AG04450 (cell line): ENCODE measurements at places on chromosomes 3 and 15. TPM values are rescaled to one million over a fixed set of nuclear protein-coding genes. Genes with fewer than 3 reads are reported as not detected.

GRCh38 chr3:8283193-8283592, 218.4 kb upstream of the LMCD1 start:
- no peak for DNase-seq

GRCh38 chr3:72092778-72093177, 307.8 kb upstream of the PROK2 start:
- no peak for DNase-seq

DNA sequence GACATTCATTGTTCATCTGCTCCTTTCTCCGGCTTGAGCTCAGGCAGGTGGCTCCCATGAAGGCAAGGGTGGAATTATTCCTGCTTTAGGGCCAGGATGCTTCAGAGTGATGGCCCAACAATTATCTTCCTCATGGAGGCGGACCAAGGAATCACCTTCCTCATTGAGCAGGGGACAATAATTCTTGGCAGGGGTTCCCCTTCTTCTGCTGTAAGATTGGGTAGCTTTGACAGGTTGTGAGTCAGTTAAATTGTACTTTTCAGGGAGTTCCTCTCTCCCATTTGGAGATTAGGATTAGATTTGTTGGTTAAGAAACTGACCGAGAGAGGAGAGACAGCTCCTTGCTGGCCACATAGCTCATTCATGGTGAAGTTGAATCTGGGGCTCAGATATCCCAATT, 31.4 kb upstream of the CD47 start:
- no peak for DNase-seq

DNA sequence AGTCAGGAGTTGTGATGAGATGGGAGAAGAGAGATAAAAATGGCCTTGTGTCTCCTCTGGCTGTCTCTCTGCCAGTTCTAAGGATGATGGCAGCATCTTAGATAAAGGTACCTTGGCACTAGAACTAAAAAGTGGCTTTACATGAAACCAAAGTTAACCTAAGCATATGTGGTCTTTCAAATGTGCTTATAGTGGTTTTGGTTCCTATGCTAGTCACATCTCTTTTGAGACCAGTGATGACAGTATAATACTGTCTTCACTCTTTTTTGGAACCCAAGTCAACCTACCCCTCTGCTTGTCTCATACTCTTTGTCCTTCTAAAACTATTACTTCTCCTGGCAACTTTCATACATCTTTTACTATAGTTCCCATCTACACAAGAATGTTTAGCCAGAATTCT, 142.2 kb upstream of the SATB1 start:
- no peak for DNase-seq

DNA sequence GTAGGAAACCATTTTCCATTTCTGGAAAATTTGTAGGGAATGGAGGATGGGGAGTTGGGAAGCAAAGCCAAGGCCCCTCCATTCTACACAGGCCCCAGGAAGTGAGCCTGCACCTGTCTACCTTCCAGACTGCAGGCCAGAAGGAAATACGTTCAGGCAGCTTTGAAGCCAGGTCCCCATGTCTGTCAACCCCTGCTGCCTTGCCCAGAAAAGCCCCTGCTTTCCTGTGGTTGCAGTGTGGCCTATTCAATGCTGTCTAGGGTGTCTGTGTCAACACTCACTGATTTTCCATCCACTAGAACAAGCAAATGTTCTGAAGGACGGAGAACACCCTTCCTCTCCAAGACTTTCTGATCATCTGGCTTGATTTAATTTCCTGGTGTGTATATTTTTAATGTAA, 281.9 kb downstream of the TLE3 start:
- no peak for DNase-seq

GRCh38 chr3:157103280-157103679, 56.7 kb downstream of the CCNL1 start:
- DNase-seq, result no peak

DNA sequence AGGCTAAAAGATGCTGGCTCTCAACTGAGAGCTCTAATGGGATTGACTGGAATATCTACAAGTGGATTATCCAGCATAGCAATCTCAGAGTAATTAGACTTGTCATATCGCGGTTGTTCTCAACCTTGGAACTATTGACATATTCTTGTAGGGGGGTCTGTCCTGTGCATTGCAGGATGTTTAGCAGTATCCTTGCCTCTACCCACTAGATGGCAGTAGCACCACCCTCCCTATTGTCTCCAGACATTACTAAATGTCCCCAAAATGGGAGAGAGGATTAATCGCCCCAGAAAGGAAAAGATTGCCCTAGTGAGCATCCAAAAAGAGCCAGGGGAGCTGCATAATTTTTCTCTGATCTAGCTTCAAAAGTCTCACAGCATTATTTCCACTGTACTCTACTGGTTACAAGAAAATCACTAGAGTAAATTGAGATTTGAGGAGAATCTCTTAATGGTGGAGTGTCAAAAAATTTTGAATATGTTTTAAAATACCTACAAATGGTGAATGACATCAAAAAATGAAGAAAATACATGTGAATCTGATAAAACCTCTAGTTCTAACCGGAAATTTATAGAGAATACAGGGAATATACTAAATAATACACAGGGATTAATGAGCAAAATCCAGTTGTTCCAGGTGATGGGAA, 388.2 kb upstream of the AGTR1 start:
- no peak for DNase-seq

DNA sequence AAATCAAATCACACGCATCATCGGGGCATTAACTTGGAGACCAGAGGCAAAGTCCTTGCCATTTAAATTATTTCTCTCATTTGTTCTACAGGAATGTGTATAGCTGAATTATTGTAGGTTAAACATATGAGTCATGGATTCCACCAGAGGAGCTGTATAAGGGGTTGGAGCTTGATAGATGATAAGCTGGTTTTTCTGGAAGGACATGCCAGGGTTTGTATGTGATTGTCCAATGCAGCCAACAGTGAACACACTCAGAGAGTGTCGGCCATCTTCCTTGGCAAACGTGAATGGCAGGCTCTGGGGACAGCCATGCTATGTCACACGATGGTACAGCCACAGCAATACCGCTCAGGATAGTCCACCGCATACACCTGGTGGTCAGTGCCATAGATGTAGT, 25.1 kb downstream of the SSUH2 start:
- DNase-seq, result peak; percentile 62

GRCh38 chr3:170564664-170565063, 21.2 kb downstream of the SLC7A14 start:
- DNase-seq, result no peak

GRCh38 chr3:138513090-138513843, 78.9 kb downstream of the ESYT3 start:
- no peak for DNase-seq

DNA sequence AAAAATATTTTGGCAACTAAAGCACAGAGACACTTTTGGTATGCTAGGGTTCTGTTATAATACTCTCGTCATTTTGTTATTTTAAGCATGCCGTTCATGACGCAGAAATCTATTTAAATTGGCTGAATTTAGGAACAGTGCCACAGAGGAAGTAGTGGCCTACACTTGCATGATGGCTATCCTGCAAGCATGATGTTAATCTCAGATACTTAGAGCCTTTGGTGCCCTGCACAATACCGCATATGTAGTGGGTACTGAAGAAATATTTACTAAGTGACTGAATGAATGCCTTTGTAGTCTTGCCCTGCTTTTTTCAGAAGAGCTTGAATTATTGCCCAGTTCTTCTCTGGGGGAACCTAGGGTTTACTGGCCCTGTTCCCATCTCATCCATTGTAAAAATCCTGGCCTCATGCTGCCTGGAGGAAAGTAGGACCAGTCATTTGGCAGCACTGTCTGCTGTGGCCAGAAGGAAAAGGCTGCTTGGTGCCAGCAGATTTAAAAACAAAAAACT, 79.0 kb downstream of the SERPINI1 start:
- no peak for DNase-seq

GRCh38 chr3:126341755-126342150, 15.5 kb downstream of the KLF15 start:
- DNase-seq, result no peak

GRCh38 chr3:106635271-106635670, 742.0 kb upstream of the CCDC54 start:
- peak; percentile 50 for DNase-seq

DNA sequence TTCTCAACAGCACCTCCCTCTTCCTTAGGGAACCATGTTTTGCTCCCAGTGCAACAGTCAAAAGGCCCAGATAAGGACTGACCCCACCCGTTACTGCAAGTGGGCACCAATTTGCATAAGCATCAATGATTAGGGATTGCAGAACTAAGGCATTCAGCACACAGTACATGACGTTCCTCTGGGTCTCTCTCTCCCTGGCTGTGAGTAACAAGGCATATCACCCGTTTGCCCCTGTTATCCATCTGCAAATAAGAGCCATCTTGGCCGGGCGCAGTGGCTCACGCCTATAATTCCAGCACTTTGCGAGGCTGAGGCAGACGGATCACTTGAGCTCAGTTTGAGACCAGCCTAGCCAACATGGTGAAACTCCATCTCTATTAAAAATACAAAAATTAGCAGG, 18.8 kb downstream of the MAGI1 start:
- DNase-seq, result no peak

GRCh38 chr3:13579063-13579462, 30.1 kb downstream of the FBLN2 start:
- DNase-seq, result peak; percentile 49

- no peak for DNase-seq
Observed at GRCh38 chr3:10322352-10322710, 1.4 kb upstream of the SEC13 start.

DNA sequence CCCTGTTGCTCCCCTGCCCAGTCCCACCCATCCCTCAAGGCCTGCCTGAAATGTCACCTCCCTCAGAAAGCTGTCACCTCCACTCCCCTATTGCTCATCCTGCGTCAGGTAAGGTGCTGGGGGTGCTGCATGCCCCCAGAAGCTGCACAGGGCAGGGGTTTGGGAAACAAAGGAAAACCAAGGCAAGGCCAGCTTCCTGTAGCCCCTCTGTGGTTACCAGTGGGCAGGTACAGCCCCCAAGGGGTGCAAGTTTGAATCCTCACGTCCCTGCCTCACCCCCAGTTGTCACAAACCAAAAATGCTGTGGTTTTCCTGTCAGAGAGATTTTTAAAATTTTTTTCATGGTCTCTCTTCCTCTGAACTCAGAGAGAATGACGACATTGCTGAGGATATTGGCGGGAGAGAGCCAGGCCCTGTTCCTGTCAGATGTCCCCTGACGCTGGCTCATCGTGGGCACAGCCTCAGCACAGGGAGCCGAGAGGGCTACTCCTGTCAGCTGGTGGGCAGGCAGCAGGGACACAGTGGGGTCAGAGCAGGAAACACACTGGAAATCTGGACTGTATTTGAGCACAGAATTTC, 27.0 kb downstream of the PSTPIP1 start:
- DNase-seq, result no peak

GRCh38 chr3:30292192-30292893, 314.1 kb upstream of the TGFBR2 start:
- DNase-seq, result no peak

GRCh38 chr3:21912711-21913110, 161.7 kb upstream of the ZNF385D start:
- no peak for DNase-seq

DNA sequence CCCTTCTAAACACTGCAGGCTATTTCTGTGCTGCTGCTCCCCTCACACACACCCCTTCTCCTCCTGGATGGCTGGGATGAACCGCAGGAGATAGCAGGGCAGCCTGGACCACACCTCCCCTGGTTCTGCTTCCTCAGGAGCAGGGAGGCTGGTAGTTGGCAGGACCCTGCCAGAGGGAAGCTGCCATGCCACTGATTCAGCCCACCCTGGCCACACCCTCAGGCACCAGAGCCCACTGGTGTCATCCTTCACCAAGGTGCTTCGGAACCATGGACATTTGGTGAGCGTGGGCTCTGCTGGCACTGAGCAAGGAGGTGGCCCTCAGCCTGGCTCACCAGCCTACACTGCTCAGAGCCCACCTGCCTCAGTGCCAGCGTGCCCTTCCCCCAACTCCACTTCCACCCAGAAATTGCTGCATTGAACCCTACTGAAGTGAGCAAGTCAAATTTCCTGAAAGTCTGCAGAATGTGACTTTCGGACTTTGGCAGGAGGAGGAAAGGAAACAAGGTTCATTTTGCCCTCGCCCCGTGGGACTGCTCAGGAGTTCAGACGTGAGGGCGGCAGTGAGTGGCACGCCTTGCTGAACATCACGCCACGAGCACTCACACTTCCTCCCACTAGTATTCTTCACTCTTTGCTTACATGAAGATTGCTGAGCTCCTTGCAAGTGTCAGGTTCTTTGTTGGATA, 26.3 kb downstream of the BMF start:
- no peak for DNase-seq

DNA sequence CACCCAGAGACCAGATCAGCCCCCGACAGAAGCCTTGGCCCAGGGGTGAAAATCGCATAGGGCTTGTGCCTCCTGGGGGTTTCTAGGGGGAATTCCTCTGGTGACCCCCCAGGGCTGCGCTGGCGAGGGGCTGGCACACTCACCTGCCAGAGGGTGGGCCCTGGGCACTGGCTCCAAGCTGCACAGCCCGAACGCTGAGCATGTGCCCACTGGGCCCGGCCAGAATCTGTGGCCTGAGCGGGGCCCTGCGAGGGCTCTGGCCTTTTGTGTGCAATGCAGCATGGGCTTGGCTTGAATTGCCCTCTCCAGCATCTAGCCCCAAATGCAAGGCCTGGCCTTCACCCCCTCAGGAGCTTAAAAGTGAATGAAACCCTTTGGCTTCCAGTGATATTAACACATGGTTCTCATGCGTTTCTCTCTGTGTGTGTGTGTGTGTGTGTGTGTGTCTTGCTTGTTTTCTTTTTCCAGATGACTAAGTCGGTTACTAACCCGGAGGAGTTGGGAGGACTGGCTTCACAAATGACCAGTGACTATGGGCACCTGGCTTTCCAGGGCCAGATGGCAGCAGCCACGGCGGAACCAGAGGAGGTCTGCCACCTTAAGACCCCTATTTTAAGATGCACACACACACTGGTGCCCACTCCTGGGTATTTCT, 259.1 kb upstream of the TPM1 start:
- peak; percentile 75 for DNase-seq

- no peak for DNase-seq
Observed at GRCh38 chr3:23479026-23479425, 275.9 kb downstream of the UBE2E2 start.

DNA sequence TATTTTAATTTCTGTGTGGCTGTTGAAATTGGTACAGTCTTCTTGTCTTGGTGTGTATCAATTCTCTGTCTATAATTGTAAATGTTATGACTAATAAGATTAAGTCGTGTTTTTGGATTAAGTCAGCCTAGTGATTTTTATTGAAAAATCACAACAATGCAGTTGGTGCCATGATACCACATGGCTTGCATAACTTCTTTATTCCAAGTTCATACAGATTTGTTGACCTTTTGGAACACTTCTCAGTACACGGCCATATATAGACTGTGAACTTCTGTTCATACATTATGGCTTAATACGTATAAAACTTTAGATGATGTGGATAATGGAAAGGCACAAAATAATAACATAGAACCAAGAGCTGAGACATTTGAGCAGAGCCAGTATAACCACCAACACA, 121.2 kb upstream of the NAALADL2 start:
- DNase-seq, result no peak

GRCh38 chr15:73972984-73973682, 19.0 kb downstream of the STOML1 start:
- DNase-seq, result peak; percentile 51

GRCh38 chr3:107772016-107772415, 249.3 kb downstream of the BBX start:
- DNase-seq, result no peak

- no peak for DNase-seq
Observed at GRCh38 chr3:128823631-128824030, 55.8 kb upstream of the ACAD9 start.

MKRN3 gene
- polyA plus RNA-seq, result 1.2 TPM in 2 replicates

SERPINI2 gene
- not detected in 2 replicates for polyA plus RNA-seq

ITIH1 gene
- polyA plus RNA-seq, result not detected in 2 replicates

GPD1L gene
- polyA plus RNA-seq, result 4.8 and 6.0 TPM in 2 replicates

CACNA2D2 gene
- polyA plus RNA-seq, result 0.09 TPM in 2 replicates

BLM gene
- 1.7 and 2.1 TPM in 2 replicates for polyA plus RNA-seq

TAGLN3 gene
- 2.2 and 2.5 TPM in 2 replicates for polyA plus RNA-seq

PLA2G4B gene
- 1.3 and 2.8 TPM in 2 replicates for polyA plus RNA-seq

DNAJA4 gene
- 2.1 and 2.5 TPM in 2 replicates for polyA plus RNA-seq

DHX36 gene
- polyA plus RNA-seq, result 42.3 and 49.3 TPM in 2 replicates

TIMP4 gene
- polyA plus RNA-seq, result 2.9 and 3.6 TPM in 2 replicates
